A549 treated with CORT108297 at 1 μM for 4 hours (cell line): ENCODE measurements at places on chromosomes 11 and 22. TPM values are rescaled to one million over a fixed set of nuclear protein-coding genes. Genes with fewer than 3 reads are reported as not detected.

PVALB gene
- total RNA-seq, result not detected in 5 replicates

OR52I2 gene
- not detected in 5 replicates for total RNA-seq

CTSF gene
- total RNA-seq, result 31.4 to 41.3 TPM (median 34.1 TPM) in 5 replicates

BBOX1 gene
- total RNA-seq, result 0.05 to 0.39 TPM in 2 of 5 replicates, not detected in the others

IL17RA gene
- total RNA-seq, result 4.1 to 7.0 TPM (median 6.6 TPM) in 5 replicates

FAM227A gene
- 0.46 to 1.1 TPM (median 0.80 TPM) in 5 replicates for total RNA-seq

NCF4 gene
- 0.07 TPM in 1 of 5 replicates, not detected in the others for total RNA-seq

VSIG2 gene
- 0.07 TPM in 1 of 5 replicates, not detected in the others for total RNA-seq

SYT7 gene
- 0.72 to 1.2 TPM (median 1.0 TPM) in 5 replicates for total RNA-seq

CRYBB3 gene
- 0.22 TPM in 1 of 5 replicates, not detected in the others for total RNA-seq

ACRV1 gene
- total RNA-seq, result not detected in 5 replicates

PKP3 gene
- 26.3 to 41.8 TPM (median 39.9 TPM) in 5 replicates for total RNA-seq

AP2A2 gene
- total RNA-seq, result 32.5 to 38.3 TPM (median 37.2 TPM) in 5 replicates
